ENCODE measurements at places on chromosomes 3 and 15.

- no peak for DNase-seq
These were observed 137.8 kb upstream of the ADAMTS9 start for GRCh38 chr3:64825404-64826120.

DNA sequence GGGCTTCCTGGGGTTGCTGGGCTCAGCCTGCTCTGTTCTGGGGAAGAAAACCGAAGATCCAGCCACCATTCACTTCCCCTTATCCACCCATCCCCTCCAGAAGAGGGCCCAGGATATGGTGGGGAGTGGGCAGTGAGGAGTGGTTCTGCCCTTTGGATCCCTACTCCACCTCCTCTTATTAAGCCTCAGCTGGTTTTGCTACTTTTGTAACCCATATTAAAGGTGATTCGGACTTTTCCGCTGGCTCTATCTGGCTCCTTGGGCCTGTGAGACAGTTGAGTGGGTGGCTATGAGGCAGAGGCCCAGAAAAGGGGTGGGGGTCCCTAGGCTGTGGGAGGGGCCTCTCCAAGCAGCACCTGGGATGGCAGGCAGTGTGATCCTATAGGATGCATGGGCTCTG, 33.8 kb downstream of the NBEAL2 start:
- DNase-seq, result no peak

GRCh38 chr3:180619723-180620122, 17.8 kb downstream of the TTC14 start:
- DNase-seq, result no peak

DNA sequence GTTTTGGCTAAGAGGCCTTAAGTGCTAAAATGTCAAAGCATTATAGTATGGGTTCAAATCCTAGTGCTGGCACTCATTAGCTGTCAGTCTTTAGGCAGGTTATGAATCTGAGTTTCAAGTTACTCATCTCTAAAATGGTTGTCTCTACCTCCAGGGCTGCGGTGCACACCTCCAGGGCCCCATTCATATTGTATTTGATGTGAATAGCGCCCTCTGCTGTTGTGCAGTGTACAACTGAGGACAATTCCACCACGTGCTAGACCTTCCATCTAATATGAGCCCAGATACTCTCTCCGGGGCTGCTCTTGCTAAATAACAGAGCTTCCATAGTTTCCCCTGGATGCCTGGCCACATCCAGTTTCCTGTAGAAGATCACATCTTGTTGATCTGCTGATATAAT, 54.3 kb downstream of the OXNAD1 start:
- peak; percentile 82 for DNase-seq

Measured in activated CD8-positive, alpha-beta memory T cell treated with anti-CD3 and anti-CD28 coated beads, Interleukin-2, amount 50 U/mL, for 4 hours (primary cell).